ENCODE measurements at places on chromosomes 5 and 9.

GRCh38 chr5:146345240-146345577 lies 6.6 kb downstream of the POU4F3 start:
- peaks cover 39% of the 10 kb centered on the region for H3K27me3 ChIP-seq
- peaks cover 13% of the 10 kb centered on the region for H3K4me1 ChIP-seq
- H3K27ac ChIP-seq: no peak overlapping the region
- DNase-seq: no peak
- H3K36me3 ChIP-seq: no peaks in the 10 kb centered on the region

- peaks cover 10% of the 10 kb centered on the region for H3K36me3 ChIP-seq
- peaks cover 5% of the 10 kb centered on the region for H3K4me1 ChIP-seq
- H3K27ac ChIP-seq: peak overlapping the region; percentile 49
- peak; percentile 23 for DNase-seq
Observed at GRCh38 chr9:93097511-93098201, 1.6 kb downstream of the CARD19 start.

DNA sequence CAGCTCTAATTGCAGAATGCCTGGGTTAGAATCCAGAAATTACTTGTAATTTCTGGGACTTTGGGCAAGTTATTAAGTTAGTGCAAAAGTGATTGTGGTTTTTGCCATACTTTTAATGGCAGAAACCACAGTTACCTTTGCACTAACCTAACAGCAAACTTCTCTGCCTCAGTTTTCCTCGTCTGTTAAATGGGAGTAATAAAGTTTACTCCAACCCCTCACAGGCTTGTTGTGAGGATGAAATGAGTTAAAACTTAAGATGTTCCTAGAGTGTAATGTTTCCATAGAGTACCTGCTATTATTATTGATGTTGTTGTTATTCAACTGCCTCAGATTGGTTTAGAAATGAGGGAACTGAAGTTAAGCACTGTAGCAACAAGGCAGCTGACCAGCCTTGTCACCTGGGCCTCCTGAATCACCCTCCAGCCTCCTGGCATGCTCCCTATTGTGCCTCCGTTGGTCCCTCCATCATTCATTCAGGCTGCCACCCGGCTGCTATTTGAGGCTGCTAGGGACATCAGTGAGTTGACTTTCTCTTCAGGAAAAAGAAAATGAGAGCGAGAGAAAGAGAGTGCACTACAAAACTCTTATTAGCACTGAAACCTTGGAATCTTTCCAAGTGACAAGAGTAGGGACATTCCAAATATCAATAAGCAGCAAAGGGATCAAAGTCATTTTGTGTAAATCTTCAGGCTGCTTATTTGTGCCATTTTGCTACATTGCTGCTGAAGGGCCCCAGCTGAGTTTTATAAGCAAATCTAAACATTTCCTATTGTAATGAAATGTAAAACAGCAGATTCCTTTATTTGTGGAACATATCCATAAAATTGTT lies 66.5 kb upstream of the TTC23L start:
- H3K27me3 ChIP-seq: peaks cover 11% of the 10 kb centered on the region
- DNase-seq: no peak
- H3K4me3 ChIP-seq: no peak overlapping the region
- H3K27ac ChIP-seq: no peak overlapping the region
- peaks cover 22% of the 10 kb centered on the region for H3K36me3 ChIP-seq

DNA sequence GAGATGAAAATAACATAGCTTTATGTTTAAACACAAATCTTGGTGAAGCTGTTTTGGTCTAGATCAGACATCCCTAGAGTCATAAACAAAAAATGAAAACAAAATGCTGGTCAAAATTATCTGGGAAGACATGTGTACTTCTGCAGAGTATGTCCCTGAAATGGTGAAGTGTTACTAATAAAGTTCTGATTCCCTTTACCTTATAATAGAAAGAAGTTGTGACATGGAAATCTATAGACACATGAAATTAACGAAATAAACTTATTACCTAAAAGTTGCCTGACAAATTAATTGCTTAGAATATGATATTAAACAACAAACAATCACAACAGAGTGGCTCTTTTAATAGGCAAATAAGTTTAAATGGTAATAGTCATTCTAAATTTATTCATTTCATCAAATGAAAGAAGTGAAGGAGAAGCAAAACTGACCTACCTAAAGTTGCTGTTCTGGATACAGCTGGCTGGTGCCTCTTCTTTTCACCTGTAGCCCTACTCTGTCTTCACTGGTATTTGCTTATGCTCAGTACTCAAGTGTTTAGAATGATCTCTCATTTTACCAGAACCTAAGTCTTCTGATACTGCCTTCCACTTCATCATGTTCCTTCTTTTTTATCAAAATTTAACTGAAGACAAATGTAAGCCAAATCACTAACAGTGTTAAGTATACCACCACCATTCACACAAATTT lies 38.8 kb downstream of the FNIP1 start:
- no peak overlapping the region for H3K27ac ChIP-seq
- no peak overlapping the region for H3K4me3 ChIP-seq
- no peaks in the 10 kb centered on the region for H3K4me1 ChIP-seq

DNA sequence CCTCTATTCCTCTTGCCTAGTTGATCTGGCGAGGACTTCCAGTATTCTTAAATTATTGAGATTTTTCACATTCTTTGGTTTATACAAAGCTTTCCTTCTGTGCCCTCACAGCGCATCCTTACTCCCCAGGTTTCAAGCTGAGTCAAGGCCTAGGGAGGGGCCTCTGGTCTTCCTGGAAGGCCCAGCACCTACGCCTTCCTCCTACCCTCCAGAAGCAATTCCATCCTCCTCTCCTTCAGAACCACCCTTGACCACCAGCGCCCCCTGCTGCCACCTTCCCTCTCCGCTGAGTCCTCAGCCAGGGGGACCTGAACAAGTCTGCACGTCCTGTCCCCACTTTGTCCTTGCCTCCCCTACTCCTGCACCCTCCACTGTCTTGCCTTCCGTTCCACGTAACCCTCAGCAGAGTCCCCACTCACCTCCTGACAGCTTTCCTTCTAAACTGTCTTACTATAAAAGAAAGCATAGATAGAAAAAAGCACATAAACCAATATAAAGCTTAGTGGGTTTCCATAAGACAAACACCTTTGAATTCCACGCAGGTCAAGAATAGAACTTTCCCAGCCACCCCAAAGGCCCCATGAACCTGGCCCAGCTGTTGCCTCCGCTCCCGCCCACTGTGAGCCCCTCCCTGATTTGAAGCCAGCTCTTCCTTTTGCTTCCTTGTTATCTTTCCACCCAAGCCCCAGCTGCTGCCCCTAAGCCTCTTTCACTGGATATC lies 63.0 kb upstream of the CTSL start:
- peaks cover 32% of the 10 kb centered on the region for H3K27me3 ChIP-seq
- H3K36me3 ChIP-seq: peaks cover 24% of the 10 kb centered on the region
- H3K4me1 ChIP-seq: peaks cover 19% of the 10 kb centered on the region
- peak; percentile 95 for DNase-seq

DNA sequence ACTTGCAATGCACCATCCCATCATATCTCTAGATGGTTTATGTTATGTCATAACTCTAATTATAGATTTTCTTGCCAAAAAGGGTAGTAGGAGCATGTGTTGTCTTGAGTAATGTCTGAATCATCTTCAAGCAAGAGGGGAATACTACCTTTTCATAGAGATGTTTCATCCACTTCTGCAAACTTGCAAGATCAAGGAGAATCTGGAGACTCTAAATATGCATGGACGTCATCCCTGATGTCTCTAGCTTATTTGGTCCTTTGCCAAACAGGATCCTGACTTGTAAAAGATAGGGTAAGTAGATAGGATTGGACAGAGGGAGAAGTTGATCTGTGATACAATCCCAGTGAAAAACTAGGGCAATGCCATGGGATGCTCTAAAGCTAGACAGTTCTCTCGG lies 246.5 kb downstream of the DMRTA1 start:
- no peaks in the 10 kb centered on the region for H3K36me3 ChIP-seq
- H3K4me1 ChIP-seq: peaks cover 6% of the 10 kb centered on the region
- H3K4me3 ChIP-seq: no peak overlapping the region
- H3K27me3 ChIP-seq: no peaks in the 10 kb centered on the region

DNA sequence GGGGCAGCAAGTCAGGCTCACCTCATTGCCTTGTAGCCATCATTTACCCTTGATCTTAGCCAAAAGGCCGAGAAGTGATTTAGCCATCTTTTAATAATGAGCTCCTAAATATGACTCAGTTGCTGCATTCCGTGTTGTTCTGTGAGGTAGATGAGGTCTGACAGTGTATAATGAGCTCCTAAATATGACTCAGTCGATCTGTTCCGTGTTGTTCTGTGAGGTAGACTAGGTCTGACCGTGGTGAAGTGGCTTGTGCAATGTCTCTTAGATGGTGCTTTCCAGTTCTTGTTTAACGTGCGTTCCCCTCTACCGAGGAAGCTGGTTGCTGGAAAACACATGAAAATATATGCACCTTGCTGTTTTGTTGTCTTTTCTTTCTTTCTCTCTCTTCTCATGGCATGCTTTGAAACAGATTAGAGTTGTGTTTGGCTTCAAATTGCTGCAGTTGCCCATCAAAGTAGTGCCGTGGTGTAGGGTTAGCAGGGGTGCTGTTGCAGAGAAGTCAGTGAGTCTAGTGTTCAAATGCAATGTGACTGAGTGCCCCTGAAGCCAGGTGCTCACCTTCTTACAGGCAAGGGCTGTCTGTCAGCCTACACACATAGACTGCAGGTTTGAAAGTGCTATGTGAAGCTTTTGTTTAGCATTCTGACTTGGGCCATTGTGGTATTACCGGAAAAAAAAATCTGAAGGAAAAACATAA lies 118.6 kb downstream of the KDM4C start:
- no peaks in the 10 kb centered on the region for H3K36me3 ChIP-seq
- DNase-seq: no peak
- peaks cover 11% of the 10 kb centered on the region for H3K4me1 ChIP-seq

- H3K36me3 ChIP-seq: peaks cover 22% of the 10 kb centered on the region
- H3K27ac ChIP-seq: no peak overlapping the region
- no peak for DNase-seq
- peaks cover 2% of the 10 kb centered on the region for H3K27me3 ChIP-seq
- no peak overlapping the region for H3K4me3 ChIP-seq
Observed at GRCh38 chr9:135840539-135840938, 66.8 kb downstream of the CAMSAP1 start.

GRCh38 chr5:120405286-120405864 lies 58.7 kb upstream of the PRR16 start:
- no peak overlapping the region for H3K27ac ChIP-seq
- H3K4me1 ChIP-seq: no peaks in the 10 kb centered on the region
- peaks cover 4% of the 10 kb centered on the region for H3K36me3 ChIP-seq
- DNase-seq: no peak
- H3K27me3 ChIP-seq: no peaks in the 10 kb centered on the region

Measured in glutamatergic neuron (in vitro differentiated cells).